ENCODE measurements at places on chromosomes 6 and 20.

- no peak for DNase-seq
These were observed 3.9 kb downstream of the SDC4 start for GRCh38 chr20:45344168-45344860.

- no peak for DNase-seq
These were observed 39.1 kb upstream of the RNGTT start for GRCh38 chr6:89002523-89002922.

GRCh38 chr6:169656546-169657283 is 45.1 kb downstream of the WDR27 start:
- no peak for DNase-seq

DNA sequence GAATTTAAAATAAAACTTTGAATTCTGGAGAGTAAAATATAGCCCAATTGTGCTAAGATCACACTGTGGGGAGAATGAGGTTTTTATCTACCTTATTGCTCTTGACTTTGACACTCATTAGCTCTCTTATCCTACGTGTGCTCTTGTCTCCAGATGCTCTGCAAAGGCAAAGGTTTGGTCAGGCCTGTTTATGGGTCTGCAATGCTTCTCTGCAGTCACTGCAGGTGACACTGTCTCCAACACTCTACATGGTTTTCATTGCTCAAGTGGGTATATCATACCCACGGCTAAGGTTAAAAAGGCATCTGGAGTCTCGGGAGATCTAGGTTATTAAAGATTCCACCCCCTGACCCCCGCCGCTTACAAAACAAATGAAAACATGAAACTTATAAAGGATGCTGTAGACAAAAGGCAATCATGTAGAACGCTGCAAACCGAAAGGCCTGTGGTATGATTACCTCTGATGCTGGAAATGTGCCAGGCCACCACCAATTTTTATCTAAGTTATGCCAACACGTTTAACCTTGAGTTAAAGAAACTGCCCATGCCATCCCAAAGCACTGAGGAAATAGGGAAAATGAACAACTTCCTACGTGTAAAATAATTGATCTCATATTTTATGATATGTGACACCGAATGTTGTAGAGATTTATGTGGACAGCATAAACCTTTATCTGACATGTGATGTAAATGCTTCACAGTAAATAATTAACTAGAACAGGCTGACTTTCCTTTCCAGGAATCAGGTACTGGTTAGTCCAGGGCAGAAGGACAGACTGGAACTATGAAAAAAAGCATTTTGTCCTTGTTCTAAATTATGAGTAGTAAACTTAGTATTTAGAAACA is 238.2 kb upstream of the NOX3 start:
- DNase-seq, result no peak

- no peak for DNase-seq
These were observed 871.2 kb downstream of the TFAP2A start for GRCh38 chr6:9543649-9544048.

DNA sequence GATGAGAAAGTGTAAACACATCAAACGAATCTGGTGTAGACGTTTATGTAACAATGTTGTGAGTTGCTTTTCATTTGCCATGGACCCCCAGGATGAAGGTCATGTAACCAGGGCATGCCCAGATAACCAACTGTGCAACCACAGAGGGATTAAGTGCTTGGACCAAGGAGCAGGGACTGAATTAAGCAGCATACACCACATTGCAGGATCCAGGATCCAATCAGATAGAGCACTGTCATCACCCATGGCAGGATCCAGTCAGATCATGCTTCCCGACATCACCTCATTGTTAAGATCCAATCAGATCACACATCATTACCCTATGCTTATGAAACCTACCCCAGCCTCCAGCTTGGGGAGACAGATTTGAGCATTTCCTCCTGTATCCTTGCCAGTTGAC is 74.3 kb upstream of the RCAN2 start:
- DNase-seq, result no peak

DNA sequence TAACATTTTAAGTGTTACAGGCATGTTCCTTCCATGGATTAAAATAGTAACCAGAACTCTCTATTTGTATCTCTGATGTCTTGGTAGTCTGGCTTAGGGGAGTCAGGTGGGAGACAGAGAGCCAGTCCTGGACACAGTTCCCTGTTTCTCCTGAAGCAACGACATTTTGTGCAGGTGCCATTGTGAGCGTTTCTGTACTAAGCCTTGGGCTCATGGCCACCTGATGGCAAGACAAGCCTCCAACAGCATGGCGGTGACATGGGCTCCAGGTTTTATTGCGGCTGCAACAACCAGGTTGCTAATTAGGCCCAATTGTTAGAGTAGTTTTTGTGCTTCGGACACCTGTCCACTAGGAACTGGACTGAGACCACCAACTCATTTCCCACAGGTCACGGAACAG is 105.3 kb downstream of the PRDM13 start:
- no peak for DNase-seq

DNA sequence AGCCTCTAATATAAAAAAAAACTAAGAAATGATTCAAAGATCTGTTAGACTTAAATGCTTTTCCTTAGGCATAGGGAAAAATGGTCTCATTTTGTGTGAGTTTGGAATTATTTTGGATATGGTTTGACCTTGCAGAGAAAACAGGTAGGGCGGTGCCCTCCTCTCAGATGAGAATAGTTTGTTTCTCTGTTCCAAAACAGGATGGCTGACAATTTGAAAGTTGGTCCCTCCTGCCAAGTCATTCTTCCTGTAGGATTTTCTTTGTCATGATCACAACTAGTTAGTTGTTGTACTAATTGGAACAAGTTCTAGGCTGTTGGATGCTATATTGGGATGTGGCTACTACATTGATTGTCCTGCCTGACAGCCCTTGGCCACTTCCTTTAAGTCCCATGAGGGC is 108.6 kb downstream of the BCKDHB start:
- no peak for DNase-seq

DNA sequence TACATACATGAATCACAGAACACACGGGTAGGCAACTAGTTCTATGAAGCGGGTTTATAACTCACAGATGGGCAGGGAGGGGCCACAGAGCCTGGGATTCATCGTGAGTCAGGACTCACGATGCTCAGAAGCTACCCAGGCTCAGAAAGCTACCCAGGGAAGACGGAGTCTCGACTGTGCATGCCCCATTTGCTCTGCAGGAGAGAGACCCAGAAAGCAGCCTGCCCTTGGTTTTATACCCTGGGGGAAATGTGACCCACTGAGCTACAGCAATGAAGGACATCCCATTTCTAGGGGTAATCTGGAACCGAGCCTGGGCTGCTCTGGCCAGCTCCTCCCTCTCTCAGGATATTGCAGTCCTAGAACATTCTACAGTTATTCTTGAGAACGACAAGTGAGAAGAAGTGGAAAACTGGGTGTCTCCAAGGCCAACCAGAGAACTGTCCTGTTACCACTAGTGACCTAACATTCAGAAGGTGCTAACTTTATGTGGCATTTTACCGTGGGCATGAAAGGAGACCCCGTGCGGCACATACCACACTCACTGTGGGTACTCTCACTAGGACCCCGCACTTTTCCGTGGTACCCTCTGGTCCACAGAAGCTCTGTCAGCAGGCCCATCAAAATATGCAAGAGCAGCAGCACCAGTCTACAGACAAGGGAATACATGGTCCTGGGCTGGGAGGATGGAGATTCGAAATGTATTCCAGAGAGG is 201.9 kb upstream of the PMEPA1 start:
- no peak for DNase-seq

- DNase-seq, result no peak
These were observed 55.0 kb downstream of the TRIM38 start for GRCh38 chr6:26017632-26017966.

- DNase-seq, result no peak
These were observed 100.6 kb upstream of the DUSP22 start for GRCh38 chr6:191487-192312.

DNA sequence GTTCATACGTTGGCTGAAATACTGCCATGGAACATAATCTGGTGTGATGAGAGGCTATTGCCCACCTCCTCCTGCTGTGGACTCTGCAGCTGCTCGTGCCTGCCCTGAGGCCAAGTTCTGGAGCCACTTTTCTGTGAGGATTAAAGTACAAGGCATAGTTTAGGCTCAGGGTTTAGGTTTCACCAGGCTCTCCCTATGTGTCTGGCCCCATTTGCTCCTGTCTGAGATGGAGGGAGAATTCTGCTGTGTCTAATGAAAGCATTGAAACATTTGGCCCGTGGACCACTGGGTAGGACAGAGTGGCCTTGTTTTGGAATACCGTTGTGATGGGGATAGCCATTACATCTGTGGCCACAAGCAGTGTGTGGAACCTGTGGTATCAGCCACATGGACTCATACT is 5.9 kb downstream of the WRNIP1 start:
- no peak for DNase-seq

GRCh38 chr6:134753001-134753400 is 196.9 kb downstream of the ALDH8A1 start:
- DNase-seq, result no peak

DNA sequence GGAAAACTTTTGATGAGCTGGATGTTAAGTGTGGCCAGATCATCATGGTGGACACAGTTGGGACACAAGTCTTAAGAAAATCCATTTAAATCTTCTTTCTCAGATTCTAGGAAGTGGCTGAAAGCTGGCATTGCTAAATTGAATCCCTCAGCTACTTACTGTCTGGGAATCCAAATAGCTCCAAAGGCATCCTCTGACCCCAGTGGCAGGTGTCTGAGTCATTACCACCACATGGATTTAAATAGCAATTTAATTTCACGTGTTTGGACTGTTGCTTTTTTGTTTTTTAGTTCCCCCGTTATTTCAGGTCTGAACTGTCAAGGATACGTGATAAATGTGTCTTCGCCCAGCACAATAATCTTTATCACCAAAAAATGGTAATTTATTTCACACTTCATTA is 33.2 kb upstream of the HDGFL1 start:
- DNase-seq, result no peak

DNA sequence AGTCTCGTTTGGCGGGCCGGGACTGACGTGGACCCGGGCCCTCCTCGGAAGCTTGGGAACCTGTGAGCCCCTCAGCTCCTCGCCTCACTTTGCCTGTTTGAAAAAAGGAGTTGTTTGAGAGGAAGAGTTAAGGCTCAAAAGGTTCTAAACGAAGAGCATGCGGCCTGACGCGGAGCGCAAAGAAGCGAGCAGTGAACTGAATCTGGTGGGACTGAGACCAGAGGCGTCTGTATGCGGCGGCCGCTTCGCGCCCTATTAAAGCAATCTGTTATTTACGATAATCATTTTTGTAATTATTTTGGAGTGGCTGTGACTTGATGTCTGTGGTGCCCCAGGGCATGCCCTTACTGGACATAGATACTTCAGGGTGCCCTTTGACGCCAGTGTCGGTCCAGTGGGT is 3.3 kb upstream of the TFAP2C start:
- no peak for DNase-seq

GRCh38 chr6:6714953-6715352 is 126.4 kb downstream of the LY86 start:
- DNase-seq, result no peak

GRCh38 chr6:167547751-167548150 is 222.9 kb downstream of the TTLL2 start:
- DNase-seq, result no peak

DNA sequence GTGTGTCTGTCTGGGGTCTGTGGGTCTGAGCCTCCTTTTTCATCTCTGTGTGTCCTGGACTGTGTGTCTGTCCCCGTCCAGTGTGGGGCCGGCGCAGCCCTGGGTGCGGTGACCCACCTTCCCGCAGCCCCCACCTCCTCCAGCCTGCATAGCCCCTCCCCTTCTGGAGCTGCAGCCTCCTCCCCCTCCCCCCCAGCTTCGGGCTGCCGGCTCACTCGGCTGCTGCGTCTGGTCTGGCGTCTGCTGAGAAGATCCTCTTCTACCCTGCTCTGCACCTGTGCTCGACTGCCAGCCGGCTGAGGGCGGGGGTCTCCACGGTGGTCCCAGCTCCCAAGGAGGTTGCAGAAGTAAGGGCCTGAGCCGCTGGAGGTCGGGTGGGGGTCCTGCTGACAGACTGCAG is 7.6 kb upstream of the LKAAEAR1 start:
- DNase-seq, result no peak

GRCh38 chr6:98808541-98809210 is 25.7 kb upstream of the POU3F2 start:
- DNase-seq, result no peak

DNA sequence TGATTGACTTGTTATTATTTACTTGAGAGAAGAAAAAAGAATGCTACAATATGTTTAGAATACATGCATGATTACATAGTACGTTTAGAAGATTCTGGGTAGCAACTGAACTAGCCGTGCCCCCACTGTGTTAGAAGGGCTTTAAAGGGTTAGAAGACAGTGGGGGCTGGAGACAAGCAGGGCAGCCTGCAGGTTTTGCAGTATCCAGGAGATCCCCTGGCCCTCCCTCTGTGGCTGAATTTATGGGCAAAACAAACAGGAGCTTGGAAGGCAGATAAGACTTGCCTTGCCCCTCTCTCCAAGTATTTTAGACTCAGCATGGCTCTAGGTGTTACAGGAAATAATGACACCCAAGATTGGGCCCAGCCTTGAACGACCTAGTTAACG is 179.2 kb downstream of the CLIC5 start:
- no peak for DNase-seq

DNA sequence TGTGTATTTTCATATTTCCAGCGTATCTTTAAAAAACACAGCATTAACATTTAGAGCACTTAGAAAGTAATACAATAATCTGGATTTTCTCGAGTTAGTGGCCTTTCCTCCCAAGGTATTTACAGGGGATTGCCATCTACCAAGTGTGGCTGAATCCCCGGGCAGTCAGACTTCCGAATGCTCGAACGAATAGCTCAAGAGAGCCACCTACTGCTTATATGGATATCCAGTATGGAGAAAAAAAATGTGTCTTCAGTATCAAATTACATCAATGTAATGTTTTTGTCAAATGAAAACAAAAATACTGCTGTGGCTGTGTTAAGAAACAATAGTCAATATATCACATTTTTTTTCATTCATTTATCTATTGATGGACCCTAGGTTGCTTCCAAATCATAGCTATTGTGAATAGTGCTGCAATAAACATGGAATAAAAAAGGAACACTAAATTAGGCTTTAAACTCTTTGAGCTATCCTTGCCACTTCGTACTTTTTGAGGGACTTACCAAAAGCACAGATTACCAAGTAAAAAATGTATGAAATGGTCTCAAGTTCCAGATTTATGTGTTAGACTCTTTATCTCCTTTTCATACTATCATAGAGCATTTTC is 654.5 kb upstream of the PTCHD4 start:
- no peak for DNase-seq

DNA sequence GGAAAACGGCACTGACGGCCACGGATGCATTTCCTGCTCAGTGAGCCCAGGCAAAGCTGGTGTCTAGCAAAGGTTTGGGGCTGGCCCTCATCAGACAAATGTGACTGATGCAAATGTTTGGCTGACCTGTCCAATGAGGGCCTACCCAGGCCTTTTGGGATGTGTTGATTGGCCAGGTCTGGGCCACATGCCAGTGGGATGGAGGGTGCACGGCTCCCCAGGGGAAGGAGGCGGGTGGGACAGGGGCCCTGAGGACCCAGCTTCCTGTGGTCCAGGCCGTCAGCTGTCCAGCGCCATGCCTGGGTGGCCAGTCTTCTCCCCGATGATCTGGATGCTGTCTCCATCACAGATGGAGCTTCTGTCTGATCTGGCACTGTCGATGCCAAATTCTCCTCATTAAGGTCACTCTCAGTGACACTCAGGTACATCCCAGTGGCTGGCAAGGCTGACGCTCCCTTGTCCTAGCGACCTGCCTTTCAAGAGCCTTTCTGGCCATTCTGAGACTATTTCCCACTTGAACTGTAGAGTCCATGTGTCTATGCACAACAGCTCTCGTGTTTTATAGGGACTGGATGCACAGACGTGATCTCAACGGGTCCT is 43.0 kb downstream of the NTSR1 start:
- no peak for DNase-seq

- DNase-seq, result peak; percentile 43
These were observed 34.9 kb downstream of the ERMARD start for GRCh38 chr6:169786349-169786748.
